ENCODE measurements at places on chromosomes 16 and 17. TPM values are rescaled to one million over a fixed set of nuclear protein-coding genes. Genes with fewer than 3 reads are reported as not detected.
A peak's percentile ranks its signal among the peaks of the same experiment; 100 is the strongest.

GRCh38 chr16:57289391-57290257 is 5.2 kb upstream of the PLLP start:
- DNase-seq, result no peak

DNA sequence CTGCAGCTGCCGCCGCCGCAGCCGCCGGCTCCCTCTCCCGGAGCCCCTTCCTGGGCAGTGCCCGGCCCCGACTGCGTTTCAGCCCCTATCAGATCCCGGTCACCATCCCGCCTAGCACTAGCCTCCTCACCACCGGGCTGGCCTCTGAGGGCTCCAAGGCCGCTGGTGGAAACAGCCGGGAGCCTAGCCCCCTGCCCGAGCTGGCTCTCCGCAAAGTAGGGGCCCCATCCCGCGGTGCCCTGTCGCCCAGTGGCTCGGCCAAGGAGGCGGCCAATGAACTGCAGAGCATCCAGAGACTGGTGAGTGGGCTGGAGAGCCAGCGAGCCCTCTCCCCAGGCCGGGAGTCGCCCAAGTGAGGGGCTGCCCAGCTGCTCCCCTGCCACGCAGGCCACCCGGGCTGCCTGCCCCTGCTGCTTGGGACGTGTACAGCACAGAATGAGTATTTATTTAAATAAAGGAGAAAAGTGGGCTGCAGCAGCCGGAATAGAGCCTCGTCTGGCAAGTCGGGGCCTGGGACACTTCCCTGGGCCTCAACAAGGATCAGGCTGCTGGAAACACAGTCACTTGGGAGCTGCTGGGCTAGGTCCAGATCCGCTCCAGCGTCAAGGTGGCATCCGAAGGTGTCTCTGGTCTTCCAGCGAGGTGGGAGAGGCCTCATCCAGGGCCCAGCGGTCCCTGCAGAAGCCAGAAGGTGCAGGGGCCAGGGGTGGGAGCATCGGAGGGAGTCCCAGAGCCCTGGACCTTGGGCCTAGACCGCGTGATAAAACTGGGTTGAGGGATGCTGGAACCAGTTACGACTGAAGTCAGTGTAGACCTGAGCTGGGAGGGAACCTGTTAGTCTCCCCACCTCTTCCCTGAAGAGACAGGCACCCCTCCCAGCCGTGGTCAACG is 8.8 kb downstream of the TBX2 start:
- DNase-seq, result peak; percentile 77

- peak; percentile 67 for DNase-seq
Observed at GRCh38 chr17:2351269-2351668, 14.0 kb downstream of the SGSM2 start.

DNA sequence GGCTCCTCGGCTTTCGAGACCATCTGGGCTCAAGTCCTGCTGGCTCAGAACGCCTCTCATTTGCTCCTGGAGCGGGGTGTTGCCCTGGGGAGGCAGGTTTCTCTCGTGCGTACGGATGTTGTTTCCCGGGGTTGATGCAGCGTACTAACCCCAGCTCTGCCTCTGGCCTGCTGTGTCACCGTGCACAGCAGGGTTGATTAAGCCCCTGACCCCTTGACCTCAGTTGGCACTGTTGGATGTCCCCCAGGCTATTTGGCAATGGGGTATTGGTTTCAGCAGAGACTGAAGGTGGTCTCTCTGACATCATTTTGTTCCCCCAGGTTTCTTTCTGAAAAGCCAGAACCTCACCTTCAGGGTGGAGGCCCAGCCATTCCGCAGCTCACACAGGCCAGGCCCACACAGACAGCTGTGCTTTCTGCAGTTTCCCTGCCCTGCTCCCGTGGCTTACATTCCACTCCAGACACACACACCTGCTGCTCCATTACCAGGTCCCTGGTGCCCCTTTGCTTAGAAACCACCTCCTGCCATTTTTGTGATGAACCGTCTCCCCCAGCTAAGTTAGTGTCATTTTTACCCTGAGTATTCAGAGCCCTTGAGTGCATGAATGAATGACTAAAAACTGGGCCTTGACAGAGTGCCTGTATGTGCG is 233.5 kb downstream of the CCDC182 start:
- DNase-seq, result no peak

DNA sequence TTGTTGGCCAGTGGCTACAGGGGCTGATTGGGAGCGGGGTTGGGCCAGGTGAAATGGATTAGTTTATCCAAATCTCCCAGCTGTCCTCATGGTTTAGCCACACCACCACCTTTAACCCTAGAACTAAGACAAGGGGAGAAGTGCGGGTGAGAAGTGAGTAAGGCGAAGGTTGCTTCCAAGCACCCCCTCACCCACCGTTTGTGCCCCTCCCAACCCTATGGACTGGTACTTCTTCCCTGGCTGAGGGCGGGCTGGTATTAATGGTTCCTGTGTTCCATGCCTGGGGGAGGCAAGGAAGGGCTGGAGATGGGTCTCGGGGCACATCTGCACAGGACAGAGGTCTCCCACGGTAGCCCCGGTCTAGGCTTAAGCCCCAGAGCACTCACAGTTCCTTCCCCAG is 25.1 kb downstream of the NT5M start:
- peak; percentile 62 for DNase-seq

- DNase-seq, result no peak
Observed at GRCh38 chr16:4837733-4838501, 9.2 kb downstream of the GLYR1 start.

- no peak for DNase-seq
Observed at GRCh38 chr17:54974759-54975158, 6.2 kb downstream of the STXBP4 start.

DNA sequence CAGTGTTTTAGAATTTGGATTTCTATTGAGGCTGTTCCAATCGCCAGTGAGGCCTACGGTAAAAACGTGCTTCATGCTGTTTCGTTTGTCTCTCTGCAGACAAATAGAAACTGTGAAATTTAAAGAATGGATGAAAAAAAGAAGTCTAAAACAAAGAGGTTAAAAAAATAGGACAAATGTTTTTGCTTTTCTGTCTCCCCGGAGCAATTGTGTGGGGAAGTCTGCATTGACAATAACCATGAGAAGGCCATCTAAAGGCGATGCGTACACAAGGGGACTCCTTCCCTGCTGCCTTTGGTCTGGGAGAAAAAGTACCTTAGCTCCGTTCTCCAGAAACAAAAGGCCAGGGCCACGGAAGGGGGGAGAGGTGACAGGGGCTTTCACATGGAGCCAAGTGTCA is 4.6 kb upstream of the ZFHX3 start:
- DNase-seq, result no peak

DNA sequence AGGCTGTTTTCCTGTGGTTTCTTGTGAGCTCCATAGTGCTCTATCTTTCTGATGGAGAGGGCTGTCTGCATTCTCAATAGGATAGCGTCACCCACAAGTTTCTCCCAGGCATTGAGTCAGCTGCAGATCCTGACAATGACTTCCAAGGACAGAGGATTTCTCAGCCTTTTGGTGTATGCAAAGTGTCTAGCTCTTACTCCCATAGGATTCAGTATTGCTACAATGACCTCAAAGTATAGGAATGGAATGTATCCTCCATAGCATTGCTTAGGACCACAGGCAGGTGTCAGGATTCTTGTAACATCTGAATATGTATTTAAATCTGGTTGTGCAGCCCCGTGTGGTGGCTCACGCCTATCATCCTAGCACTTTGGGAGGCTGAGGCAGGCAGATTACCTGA is 32.3 kb downstream of the SMIM36 start:
- no peak for DNase-seq

- DNase-seq, result no peak
Observed at GRCh38 chr17:14409292-14409691, 108.4 kb downstream of the HS3ST3B1 start.

GRCh38 chr16:81424771-81425170 is 19.8 kb upstream of the CMIP start:
- no peak for DNase-seq

DNA sequence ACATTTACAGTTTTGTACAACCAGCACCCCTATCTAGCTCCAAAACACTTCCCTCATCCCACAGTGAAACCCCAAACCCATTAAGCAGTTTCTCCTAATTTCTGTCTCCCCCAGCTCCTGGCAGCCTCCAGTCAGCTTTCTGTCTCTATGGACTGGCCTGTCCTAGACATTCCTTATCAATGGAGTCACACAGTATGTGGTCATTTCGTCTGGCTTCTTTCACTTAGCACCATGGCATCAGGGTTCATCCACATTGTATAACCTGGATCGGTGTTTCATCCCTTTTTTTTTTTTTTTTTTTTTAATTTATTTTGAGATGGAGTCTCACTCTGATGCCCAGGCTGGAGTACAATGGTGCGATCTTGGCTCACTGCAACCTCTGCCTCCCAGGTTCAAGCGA is 68.5 kb downstream of the ZDHHC7 start:
- DNase-seq, result no peak

GRCh38 chr16:52073024-52073423 is 473.9 kb downstream of the TOX3 start:
- DNase-seq, result no peak

DNA sequence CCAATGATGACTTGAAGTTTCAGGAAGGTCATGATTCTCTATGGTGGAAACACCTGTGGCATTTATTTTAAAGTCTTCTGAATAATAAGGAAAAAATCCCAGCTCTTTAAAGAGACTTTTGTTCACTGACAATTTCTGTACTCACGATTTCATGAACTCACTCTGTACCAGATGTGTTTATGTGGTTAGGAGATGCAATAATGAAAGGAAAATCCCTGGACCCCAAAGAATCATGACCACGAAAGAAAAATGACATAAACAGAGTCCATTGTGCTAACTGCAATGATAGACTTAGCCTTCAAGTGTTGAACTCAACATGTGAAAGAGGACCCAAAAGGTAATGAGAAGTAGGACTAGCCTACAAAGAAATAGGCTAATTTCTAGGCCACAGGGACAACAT is 947.5 kb downstream of the CDH11 start:
- no peak for DNase-seq

DNA sequence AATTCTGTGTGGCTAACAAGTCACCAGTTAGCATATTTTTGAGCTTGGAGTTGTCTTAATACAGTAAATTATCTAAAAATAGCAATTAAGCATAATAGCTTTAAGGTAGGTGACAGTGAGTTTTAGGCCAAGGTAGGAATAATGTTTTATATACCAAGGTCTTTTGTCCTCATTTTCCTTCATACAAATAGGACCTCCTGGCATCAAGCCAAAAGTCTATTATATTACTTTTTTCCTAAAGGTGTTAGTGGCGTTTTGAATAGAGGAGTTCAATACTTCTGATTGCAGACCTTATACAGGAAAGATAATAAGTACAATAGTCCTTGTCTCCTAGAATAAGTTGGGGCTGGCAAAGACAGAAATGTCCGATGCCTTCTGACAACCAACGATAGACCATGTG is 2277.7 kb downstream of the TP53TG3F start:
- DNase-seq, result no peak

DNA sequence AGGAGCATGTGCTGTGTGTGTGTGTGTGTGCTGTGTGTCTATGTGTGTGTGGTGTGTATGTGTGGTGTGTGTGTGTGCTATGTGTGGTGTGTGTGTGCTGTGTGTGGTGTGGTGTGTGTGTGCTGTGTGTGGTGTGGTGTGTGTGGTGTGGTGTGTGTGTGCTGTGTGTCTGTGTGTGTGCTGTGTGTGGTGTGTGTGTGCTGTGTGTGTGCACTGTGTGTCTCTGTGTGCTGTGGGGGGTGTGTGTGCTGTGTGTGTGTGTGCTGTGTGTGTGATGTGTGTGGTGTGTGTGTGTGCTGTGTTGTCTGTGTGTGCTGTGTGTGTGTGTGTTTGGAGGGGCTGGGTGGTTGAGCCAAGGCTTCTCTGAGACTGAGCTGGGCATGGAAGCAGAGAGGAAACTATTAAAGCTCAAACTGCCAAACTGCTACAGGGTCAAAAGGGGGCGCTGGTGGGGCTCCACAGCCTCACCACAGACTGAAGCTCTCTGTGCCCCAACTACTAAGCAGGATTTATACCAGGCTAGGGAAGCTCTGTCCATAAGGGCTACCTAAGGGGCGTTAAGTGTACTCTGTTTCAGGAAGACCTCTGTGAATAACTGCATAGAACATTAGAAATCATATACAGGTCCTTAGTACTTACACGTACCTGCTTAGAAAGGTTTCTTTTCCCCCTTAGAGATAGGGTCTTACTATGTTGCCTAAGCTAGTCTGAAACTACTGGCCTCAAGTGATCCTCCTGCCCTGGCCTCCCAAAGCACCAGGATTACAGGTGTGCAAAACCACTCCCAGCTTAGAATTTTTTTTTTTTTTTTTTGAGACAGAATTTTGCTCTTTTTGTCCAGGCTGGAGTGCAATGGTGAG is 27.8 kb upstream of the GHDC start:
- DNase-seq, result no peak

GRCh38 chr16:52078716-52079655 is 468.0 kb downstream of the TOX3 start:
- no peak for DNase-seq

- DNase-seq, result no peak
Observed at GRCh38 chr17:6526362-6527152, 29.8 kb downstream of the PITPNM3 start.

- no peak for DNase-seq
Observed at GRCh38 chr17:66775271-66775670, 59.6 kb upstream of the CACNG5 start.

Gene DNASE1L2
- total RNA-seq, result 0.19 TPM

Gene C17orf78
- not detected for total RNA-seq

Gene DRC3
- total RNA-seq, result 1.1 TPM

Gene LPO
- total RNA-seq, result not detected

Gene NPIPA7
- 4.5 TPM for total RNA-seq

Gene MPP2
- 15.5 TPM for total RNA-seq

Gene APOBR
- total RNA-seq, result 2.1 TPM

Gene SLC16A13
- 1.6 TPM for total RNA-seq

Gene CHCT1
- not detected for total RNA-seq

Gene CTRB2
- 0.79 TPM for total RNA-seq

Gene PRSS22
- not detected for total RNA-seq

Gene SIAH1
- total RNA-seq, result 25.6 TPM

Gene ENPP7
- total RNA-seq, result not detected

Gene FN3K
- 9.6 TPM for total RNA-seq

Gene SBK1
- 0.09 TPM for total RNA-seq

Measured in posterior vena cava (tissue), 2 donors.